A549 treated with CORT108297 at 1 μM for 4 hours (cell line): ENCODE measurements at places on chromosomes 5 and 9. TPM values are rescaled to one million over a fixed set of nuclear protein-coding genes. Genes with fewer than 3 reads are reported as not detected.

SYNPO gene
- 23.3 to 30.9 TPM (median 28.2 TPM) in 5 replicates for total RNA-seq

TAF11L10 gene
- not detected in 5 replicates for total RNA-seq

EQTN gene
- total RNA-seq, result not detected in 5 replicates

NR6A1 gene
- 1.2 to 1.8 TPM (median 1.7 TPM) in 5 replicates for total RNA-seq

PCDHGA8 gene
- total RNA-seq, result 0.02 to 0.08 TPM (median 0.03 TPM) in 5 replicates

EDIL3 gene
- total RNA-seq, result 0.15 to 0.48 TPM (median 0.21 TPM) in 5 replicates

LHX3 gene
- 0.05 to 0.09 TPM (median 0.08 TPM) in 5 replicates for total RNA-seq

TMEM215 gene
- 0.02 to 0.05 TPM in 2 of 5 replicates, not detected in the others for total RNA-seq

GMCL2 gene
- total RNA-seq, result 0.02 TPM in 1 of 5 replicates, not detected in the others

SLC46A2 gene
- total RNA-seq, result 0.02 TPM in 1 of 5 replicates, not detected in the others

OLFM1 gene
- 9.5 to 11.5 TPM (median 10.4 TPM) in 5 replicates for total RNA-seq

SMIM33 gene
- total RNA-seq, result not detected in 5 replicates

IFNA21 gene
- total RNA-seq, result not detected in 5 replicates

DND1 gene
- total RNA-seq, result 0.44 to 1.0 TPM (median 0.92 TPM) in 5 replicates

MARVELD2 gene
- total RNA-seq, result 1.9 to 3.2 TPM (median 2.2 TPM) in 5 replicates

CKMT2 gene
- not detected in 5 replicates for total RNA-seq

SMC2 gene
- total RNA-seq, result 17.2 to 28.4 TPM (median 22.3 TPM) in 5 replicates

FAM163B gene
- total RNA-seq, result not detected in 5 replicates

DNAI1 gene
- total RNA-seq, result 0.07 to 0.21 TPM (median 0.12 TPM) in 5 replicates

JAKMIP2 gene
- not detected in 5 replicates for total RNA-seq

DMRT3 gene
- total RNA-seq, result not detected in 5 replicates

NSG2 gene
- total RNA-seq, result 0.05 to 0.17 TPM (median 0.08 TPM) in 3 of 5 replicates, not detected in the others

THBS4 gene
- 0.09 to 0.11 TPM (median 0.09 TPM) in 3 of 5 replicates, not detected in the others for total RNA-seq

CSF1R gene
- total RNA-seq, result 0.11 to 0.22 TPM (median 0.15 TPM) in 5 replicates

RASGRF2 gene
- 1.8 to 2.1 TPM (median 2.1 TPM) in 5 replicates for total RNA-seq

TMEM167A gene
- 68.3 to 86.8 TPM (median 82.0 TPM) in 5 replicates for total RNA-seq

HTR4 gene
- not detected in 5 replicates for total RNA-seq
